ENCODE measurements at places on chromosomes 13 and 19.

DNA sequence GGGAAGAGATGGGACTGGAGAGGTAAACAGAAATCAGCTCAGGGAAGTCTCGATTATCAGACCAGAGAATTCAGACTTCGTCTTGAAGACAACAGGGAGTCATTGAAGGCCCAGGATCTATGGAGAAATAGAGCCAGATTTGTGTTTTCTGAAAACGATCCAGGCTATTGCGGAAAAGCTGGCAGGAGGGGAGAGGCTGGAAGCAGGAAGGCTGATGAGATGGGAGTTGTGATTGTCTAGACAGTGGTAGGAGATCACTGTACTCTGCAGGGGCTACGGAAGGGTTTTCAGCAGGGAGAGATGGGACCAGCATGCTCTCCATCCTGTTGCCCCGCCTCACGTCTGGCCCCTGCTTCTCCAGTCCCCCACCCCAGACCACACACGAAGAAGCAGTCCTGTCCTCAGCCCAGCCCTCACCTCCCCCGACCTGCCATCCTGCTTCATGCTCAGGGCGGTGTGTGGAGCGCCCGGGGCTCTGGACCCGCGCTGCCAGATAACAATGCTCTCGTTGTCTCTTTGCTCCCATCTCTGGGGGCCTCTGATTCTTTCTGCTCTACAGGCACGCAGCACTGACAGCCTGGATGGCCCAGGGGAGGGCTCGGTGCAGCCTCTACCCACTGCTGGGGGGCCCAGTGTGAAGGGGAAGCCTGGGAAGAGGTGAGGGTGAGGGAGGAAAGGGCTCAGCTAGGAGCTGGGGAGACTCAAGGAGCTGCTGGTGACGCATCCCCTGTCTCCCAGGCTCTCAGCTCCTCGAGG is 1.9 kb downstream of the ARHGAP33 start:
- DNase-seq: no peak

DNA sequence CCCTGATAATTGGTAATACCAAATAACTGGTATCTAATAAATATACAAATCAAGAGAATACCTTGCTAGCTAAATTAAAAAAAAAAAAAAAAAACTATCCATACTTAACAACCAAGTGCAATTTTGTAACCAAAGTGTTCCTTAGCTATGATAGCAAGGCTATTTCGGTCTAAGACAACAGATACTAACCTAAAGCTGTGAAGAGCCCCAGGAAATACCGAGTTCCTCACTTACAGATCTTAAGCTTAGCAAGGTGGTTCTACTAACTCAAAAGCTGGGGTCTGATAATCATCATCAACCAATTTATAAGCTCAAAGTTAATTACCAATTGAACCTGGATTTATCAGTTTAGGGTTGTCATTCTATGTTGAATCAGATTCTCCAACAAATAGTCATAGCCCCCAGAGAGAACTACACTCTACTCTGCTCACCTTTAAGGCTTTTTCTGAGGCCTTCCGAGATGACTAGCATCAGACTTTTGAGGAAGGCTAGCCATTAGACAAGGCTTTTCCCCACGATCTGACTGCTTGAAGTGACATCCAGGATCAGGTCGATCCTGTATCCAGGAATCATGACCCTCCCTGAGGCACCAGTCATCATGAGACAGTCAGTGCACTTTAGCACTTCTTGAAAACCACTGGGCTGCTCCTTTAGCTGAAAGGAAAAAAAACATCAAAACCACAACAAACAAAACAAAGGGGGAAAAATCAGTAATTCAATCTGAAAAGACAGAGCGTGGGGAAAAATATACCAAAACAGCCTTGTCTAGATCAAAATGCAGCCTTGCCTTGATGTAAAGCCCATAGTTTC is 31.9 kb downstream of the INTS6 start:
- DNase-seq: no peak

DNA sequence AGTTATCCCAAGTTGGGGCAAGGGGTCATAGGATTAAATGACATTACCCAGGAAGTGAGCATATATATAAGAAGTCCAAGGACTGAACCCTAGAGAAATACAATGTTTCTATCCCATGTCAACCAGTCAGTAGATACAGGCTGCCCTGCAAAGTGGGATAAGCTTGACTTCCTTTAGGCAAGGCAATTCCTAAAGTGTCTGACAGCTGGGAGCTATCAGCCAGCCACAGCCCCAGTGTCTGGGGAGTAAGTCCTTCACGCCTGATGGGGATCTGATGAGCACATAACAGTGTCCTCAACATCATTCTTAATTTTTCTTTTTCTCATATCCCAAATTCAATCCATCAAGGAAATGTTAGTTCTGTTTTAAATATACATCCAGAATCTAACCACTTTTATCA is 54.1 kb downstream of the DNAJC15 start:
- no peak for DNase-seq

DNA sequence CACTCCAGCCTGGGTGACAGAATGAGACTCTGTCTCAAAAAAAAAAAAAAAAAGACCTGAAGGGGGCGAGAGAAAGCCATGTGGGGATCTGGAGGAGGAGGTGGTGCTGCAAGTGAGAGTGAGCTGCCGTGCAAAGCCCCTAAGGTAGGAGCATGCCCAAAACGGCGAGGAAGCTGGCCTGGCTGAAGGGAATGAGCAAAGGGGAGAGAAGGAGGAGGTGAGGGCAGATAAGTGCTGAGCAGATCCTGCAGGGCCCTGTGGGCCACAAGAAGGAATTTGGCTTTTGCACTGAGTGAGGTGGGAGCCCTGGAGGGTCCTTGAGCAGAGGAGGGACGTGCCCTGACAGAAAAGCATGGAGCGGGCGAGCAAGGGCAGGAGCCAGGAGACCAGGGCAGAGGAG is 19.4 kb upstream of the ADGRE5 start:
- DNase-seq: peak; percentile 91

DNA sequence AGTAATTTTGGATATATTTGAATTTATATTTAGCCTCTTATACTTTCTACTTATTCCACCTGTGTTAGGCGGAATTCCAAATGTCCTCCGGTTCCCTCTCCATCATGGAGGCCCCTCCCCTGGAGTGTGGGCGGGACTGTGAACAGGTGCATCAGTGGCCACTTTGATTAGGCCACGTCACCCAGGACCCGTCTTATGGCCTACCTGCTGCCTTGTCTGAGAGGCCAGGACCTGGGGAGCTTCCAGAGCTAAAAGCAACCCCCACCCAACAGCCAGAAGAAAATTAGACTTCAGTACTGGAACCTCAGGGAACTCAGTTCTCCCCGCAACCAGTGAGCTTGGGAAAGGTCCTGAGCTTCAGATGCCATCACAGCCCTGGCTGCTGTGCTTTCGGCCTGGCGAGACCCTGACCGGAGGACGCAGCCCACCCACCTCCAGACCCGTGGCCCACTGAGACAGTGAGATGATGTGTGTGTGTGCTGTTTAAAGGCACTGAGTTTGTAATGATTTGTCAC is 200.2 kb upstream of the SOX1 start:
- DNase-seq: no peak

- DNase-seq: no peak
Measured at GRCh38 chr19:46461537-46461936, 9.8 kb downstream of the PNMA8A start.

- peak; percentile 35 for DNase-seq
Measured at GRCh38 chr19:38020311-38020710, 113.3 kb downstream of the SIPA1L3 start.

GRCh38 chr19:10737722-10738121 is 19.8 kb downstream of the DNM2 start:
- no peak for DNase-seq

GRCh38 chr19:46294494-46294893 is 2.3 kb upstream of the HIF3A start:
- no peak for DNase-seq

GRCh38 chr19:4376991-4377781 is 23.2 kb downstream of the SH3GL1 start:
- no peak for DNase-seq

DNA sequence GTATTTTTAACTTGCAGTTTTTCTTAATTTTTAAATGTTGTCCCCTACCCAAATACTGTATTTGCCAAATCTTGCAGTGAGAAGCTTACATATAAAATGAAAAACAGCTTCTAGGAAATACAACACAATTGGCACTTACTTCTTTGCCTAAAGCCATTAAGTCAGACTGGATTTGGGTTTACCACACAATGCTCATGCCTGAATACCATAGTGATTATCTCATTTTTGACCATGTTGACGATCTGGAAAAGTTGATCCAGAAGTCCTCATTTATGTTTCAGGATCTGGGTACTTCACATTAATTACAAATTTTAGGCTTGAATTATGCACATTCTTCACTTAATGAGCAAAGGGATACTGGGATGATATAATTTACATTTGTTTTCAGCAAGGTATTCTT is 2.4 kb downstream of the RNF6 start:
- no peak for DNase-seq

DNA sequence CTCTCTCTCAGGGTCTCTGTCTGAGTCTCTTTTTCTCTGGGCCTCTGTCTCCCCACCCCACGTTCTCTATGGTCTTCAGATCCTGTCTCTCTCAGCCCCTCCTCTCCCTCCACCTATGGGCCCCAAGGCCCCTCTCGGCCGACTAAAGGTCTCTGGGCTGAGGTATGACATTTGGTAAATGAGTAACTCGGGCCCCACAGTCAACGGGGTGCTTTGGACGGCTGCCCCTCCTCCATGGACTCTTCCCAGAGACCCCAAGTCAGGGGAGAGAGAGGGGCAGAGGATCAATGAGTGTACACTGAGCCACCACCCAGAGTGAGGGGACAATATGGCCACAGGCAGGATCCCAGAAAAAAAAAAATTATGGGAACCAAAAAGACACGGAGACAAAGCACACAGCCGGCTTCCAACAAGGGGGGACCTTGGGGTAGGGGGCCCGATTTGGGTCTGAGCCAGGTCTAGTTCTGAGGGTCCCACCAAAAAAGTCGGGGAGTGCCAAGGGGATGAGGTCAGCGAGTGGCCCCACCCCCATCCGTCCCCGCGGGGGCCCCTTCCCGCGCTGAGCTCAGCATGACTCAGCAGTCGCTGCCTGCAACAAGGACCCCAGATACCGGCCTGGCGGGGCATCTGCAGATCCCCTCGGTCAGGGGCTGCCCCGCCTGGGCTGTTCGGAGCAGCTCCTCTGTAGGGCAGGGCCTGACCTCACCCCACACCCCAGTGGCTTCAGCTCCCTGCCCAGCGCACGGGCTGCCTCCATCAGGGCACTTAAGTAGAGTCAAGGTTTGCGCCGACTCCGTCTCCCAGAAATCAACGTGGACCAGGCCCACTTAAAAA is 1.5 kb upstream of the FTL start:
- peak; percentile 81 for DNase-seq

- peak; percentile 98 for DNase-seq
Measured at GRCh38 chr19:20039203-20039723, at the start of gene ZNF682. ZNF682 (minus strand) TSS chr19:20039505; CDS start chr19:20039345, 160 bp downstream.

DNA sequence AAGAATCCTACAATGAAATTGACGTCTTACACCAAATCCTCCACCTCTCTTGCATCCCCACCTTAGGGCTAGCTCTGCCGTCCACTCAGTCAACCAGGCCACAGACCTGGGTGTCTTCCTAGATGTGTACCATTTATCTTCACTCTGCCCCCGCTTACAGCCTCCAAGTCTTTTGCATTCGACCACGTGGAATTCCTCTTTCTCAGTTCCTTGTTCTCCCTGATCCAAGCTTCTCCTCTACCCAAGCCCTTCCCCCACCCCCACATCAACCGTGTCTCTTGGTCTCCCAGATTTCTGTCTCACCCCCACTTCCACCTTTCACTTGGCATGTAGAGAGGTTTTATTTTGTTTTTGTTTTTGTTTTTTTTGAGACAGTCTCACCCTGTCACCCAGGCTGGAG is 1.2 kb upstream of the DMWD start:
- no peak for DNase-seq

- DNase-seq: no peak
Measured at GRCh38 chr19:35120898-35121297, 5.3 kb downstream of the FXYD3 start.

- DNase-seq: no peak
Measured at GRCh38 chr19:18768046-18768771, 22.9 kb downstream of the COMP start.

GRCh38 chr19:33520844-33521479 is 629 bp downstream of the PEPD start:
- no peak for DNase-seq

GRCh38 chr13:33033051-33033812 is 17.0 kb downstream of the KL start:
- no peak for DNase-seq

- no peak for DNase-seq
Measured at GRCh38 chr13:39536906-39537305, 66.1 kb downstream of the LHFPL6 start.

DNA sequence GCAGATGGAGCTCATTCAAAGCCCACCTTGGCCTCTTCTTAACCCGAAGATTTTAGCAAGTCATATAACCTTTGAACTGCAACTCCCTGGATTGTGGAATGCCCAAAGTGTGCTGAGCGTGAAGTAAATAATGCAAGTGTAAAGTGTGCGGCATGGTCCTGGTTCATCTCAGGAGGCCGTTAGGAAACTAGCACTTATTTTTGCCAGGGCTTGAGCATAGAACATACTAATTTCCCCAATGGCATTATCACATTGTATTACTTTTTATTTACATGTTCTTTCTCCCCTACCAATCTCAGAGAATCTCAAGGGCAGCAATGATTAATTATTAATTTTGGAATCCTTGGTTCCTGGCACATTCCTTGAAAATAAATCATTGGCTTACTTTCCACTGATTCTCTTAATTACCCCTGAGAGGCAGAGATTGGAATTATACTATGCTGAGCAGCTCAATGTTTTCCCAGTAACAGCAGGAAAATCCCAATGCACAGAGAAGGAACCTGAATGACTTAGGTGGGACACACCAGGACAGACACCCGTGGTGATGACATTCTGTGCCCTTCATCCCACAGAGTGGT is 128.8 kb upstream of the GJB6 start:
- no peak for DNase-seq

DNA sequence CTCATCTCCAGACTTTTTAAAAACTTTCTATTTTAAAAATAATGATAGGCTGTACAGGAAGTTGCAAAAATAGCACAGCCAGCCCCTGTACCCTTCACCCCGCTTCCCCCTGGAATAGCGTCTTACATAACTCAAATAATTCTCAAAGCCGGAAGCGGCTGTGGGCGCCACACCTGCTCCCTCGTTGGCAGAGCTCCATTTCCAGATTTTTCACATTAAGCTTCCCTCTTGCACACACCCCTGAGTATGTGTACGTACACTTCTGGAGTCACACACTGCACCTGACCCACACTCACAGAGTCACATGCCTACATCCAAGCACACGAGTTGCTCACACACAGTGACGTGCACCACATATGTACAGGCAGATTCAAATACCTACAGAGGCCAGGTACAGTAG is 24.9 kb upstream of the DPP9 start:
- no peak for DNase-seq

DNA sequence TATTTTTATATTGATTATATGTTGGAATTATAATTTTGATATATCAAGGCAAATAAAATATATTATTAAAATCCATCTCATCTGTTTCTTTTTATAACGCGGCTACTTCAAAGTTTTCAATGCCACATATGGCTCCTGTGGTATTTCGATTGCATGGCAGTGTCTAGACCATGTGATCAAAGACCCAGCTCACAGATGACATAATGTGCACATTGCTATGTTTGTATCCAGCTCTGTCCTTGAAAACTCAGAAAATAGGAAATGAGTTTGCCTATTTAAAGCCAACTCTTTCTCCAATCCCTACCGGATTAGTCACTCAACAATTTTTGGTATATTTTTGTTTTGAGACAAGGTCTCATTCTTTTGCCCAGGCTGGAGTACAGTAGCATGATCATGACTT is 26.2 kb downstream of the TMTC4 start:
- DNase-seq: no peak
